Hematopoietic multipotent progenitor cell treated with erythropoietin and hydrocortisone succinate and interleukin-3 and kit ligand, for 6 days (in vitro differentiated cells): ENCODE measurements at places on chromosomes 5 and 9.

DNA sequence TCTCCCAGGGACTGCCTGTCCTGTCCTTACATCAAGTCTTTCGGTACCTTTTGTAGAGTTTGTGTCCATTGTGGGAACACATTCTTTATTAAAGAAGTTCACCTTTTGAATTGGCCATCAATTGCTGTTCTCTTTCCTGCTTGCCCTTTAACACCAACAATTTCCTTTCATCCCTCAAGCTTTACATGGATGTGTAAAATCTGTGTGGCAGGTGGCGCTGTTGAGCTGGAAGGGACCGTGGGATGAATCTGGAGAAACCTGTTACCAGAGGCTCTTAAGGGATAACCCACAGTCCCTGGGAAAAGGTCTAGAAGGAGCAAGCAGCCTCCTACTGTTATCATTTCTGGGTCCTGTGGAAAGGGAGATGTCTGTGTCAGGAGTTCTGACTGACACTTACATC lies 7.9 kb upstream of the ZFP62 start:
- DNase-seq = peak; percentile 87

- DNase-seq = no peak
Measured at GRCh38 chr9:93380410-93381060, 71.0 kb upstream of the FAM120A start.

DNA sequence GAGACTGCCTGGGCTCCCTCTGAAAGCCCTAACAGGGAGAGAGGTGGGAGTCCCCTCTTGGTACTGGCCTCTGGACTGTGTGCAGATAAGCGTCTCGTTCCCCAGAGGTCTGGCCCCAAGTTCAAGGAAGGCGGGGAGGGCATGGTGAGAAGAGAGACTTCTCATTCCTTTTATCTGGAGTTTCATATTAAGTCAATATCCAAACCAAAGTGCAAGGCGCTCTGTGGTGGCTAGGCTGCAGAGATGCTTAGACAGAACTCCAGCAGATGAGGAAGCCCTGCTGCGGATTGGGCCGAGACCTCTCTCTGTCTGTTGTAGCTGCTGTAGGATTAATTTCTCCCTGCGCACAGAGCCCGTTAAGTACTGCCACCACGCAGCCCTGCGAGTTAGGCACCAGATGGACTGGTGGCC lies 16.0 kb downstream of the MVB12B start:
- DNase-seq = no peak

GRCh38 chr9:115276621-115277020 lies 158.7 kb upstream of the TNC start:
- no peak for DNase-seq

DNA sequence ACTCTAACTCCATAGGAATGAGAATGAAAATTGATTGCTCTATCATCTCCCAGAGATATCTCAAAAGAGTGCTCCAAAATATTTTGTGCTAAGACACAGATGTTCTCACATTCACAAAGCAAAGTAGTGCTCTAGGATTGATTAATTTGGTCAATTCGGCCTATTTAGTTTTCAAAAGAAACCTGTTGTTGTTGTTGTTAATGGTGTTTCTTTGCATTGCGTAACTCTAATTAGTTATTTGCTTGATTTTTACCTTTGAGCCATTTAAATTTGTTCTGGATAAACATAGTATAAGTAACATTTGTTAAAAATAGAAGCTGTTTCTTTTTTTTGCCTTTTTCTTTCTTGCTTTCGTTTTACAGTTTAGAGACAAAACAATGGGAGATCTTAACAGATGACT lies 382.5 kb downstream of the CAAP1 start:
- DNase-seq = no peak

GRCh38 chr9:100170556-100170955 lies 71.5 kb downstream of the INVS start:
- DNase-seq = no peak

GRCh38 chr5:55582256-55582655 lies 47.5 kb upstream of the PLPP1 start:
- no peak for DNase-seq

- no peak for DNase-seq
Measured at GRCh38 chr9:104961701-104962359, 33.9 kb upstream of the ABCA1 start.

DNA sequence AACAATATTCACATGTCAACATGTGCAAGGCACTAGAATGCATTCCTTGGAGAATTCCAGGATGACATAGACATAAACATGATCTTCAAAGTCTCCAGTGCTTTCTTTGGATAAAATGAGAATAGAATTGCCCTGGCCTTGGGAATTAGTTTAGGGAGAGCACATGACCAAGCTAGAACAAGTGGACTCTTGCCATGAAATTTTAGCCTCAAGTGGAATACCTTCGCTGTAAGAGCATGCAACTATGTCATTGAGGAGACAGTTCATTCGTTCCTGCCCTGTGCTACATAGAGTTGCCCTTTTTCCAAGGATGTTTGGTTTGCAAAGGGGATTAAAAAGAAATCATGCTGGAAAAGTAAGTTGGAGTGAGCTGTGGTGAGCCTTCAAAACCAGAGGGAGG lies 42.7 kb downstream of the ZFAND5 start:
- no peak for DNase-seq

- peak; percentile 69 for DNase-seq
Measured at GRCh38 chr5:150789943-150790611, 11.5 kb downstream of the SMIM3 start.

GRCh38 chr9:107994648-107995047 lies 505.1 kb upstream of the KLF4 start:
- DNase-seq = no peak

DNA sequence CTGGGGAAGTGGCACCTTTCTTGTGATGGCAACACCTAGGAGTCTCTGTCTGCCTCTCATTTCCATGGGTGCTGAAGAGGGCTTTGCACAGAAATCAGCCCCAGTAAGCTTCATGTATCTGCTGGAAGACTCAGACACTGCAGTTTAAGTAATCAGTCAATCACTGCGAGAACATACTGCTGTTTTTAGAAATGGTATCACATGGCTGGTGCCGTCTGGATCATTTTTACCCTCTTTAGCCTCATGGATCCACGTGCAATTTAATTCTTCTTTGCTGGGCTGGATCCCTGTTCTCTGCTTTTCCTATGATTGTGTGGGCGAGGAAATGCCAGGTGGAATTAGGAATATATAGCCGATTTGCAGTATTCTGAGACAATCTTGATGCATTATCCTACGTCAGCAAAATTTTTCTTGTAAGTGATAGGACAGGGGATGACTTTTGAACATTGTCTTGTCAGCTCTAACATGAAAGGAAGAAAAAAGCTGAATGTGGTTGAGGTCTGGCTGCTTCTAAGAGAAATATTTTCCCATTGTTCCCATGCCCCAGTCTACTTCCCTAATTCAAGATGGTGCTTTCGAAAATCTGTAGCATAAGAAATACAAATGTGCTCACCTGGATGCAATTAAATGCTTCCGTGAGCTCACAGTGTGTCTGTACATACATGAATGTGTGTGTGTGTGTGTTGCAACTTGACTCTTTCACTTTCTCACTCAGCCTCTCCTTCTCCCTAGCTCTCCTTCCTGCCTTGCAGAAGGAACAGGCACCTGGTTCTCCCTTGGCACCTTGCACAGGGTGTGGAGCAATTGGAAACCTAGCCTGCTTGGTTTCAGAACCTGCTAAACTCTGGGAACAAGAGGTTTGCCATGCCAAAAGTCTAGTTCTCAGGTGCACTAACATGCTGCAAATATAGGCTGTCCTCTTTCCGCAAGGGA lies 281.6 kb downstream of the NTRK2 start:
- no peak for DNase-seq

GRCh38 chr9:5920860-5921328 lies 30.2 kb downstream of the MLANA start:
- DNase-seq = no peak

DNA sequence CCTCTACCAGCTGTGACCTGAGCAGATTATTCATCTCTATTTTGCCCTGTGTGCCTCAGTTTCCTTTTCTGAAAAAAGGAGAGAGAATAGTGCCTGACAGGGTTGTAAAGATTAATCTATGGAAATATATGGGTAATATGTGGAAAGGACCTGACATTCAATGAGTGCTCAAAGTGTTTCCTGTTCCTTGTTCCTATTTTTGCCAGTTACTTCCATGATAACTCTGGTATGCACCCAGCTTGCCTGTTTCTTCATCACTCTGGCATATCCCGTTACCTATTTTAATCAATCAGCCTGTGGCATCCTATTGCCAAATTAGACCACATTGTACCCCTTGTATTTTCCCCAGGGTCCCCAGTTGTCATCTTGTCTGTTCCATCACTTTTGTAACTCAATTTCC lies 3.6 kb upstream of the ARAP3 start:
- no peak for DNase-seq

DNA sequence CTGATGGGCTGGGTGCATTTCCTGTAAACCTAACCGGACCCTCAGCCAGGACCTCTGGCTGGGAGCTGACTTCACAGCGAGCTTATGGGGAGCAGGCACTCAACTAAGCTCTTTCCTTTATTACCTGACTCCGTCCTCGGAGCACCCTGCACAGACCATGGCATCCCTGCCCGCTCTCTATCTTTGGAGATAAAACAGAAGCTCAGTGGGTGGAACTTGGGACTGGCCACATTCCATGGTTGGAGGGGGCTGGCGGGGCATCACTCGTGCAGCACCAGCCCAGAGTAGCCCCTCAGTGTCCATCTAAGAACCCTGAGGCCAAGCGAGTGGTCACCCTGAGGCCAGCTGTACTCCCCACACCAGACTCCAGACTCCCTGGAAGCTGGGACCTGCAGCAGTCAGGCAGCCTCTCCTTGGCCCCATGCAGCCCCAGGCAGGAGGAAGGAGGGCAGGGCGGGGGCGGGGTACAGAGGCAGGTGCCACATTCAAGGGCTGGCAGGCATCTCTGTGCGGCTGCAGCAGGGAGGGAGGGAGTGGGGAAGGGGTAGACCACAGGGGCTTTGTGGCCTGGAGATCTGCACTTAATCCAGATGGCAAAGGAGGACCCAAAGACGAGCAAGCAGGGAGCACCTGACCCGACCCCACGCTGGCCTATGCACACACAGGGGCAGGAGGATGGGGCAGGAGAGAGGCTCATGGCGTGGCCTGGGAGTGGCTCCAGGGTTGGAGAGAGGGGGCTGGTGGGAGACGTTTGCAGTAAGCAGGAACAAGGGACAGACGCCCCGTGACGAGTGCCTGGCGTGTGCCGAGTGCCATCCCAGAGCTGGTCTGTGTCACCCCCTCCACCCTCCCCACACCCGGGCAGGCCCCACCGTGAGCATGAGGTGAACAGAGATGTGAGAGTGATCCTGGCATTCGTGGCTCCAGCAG lies 26.1 kb downstream of the GLT6D1 start:
- DNase-seq = no peak

GRCh38 chr5:32342656-32343055 lies 29.9 kb upstream of the MTMR12 start:
- DNase-seq = no peak

DNA sequence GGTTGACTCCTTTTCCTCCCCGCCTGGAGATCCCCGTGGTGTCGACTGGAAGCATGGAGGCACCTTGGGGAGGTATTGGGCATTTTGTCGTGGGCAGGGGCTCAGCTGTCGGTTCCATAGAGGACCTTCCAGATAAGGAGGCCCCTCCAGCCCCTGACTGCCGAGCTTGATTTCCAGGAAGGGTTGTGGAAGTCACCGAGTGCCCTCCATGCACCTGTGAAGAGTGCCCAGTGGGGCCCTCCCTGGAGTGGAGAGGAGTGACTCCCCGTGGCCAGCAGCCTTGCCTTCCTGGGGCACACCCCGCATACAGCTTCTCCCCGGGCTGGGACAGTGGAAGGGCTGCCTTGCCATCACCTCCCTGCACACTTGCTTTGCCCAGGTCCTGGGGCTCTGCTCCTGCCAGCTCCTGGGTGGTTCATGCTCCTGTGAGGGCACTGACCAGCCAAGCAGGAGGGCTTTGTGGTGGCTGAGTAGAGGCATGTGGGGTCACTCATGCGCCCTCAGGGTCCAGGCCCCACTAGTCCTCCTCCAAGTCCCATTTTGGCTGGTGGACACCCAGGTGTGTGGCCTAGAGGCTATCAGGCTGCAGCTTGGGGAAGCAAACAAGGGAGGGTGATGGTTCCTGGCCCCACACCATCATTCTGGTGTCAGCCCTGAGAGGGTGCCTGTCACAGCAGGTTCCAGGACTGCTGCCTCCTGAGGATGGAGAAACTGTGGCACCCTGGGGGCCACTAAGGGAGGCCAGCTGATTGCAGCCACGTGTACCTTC lies 133.0 kb downstream of the WNK2 start:
- no peak for DNase-seq

DNA sequence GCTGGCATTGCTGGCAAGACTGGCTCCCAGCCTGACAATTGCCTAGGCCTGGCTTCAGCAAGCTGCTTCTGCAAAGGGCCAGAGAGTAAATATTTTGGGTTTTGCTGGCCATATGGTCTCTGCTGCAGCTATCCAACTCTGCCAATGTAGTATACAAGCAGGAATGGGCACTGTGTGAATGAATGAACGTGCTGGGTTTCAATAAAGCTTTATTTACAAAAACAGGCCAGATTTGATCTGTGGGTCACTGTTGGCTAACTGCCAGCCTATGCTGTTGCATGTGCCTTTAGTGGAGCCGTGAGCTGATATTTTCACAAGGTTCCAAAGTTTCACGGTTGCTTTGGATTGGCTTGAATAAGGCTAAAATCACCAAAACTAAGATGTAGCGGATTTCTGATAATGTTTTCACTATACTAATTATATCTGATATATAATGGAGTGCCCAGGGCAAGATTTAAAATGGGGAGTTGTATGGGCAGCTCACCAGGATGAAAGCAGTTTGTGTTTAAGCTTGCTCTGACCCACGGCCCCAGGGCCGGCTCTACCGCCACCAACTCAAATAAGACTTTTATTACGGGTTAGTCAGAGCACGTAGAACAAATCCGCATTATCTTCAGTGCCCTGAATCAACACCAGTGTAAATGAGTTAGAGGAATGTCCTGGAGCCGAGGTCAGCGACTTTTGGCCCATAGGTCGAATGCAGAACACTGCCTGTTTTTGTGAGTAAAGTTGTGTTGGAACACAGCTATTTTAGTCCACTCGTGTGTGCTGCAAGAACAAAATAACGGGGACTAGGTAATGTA lies 98.6 kb upstream of the DAP start:
- no peak for DNase-seq

GRCh38 chr5:76696251-76696650 lies 19.7 kb upstream of the F2R start:
- peak; percentile 49 for DNase-seq

DNA sequence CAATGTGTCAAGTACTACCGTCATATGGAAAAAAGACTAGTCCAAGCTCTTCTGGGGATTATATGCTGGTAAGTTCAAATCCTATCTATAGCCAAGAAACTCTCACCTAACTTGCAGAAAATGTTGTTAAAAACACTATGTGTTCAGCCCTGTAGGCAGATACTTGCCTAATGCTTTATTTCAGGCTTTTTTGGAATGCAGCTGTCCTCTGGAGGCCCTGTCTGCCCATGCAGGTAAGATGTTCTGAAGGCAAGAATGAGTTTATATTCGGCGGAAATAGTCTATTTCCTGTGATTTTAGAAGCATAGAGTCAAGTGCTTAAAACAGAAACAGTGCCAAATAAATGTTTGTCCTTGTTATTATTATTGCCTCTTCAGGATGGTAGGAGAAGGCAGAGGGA lies 34.3 kb upstream of the PPP2R2B start:
- DNase-seq = no peak
